Mammary microvascular endothelial cell (primary cell): ENCODE measurements at places on chromosomes 5 and 9. TPM values are rescaled to one million over a fixed set of nuclear protein-coding genes. Genes with fewer than 3 reads are reported as not detected.

The ACTBL2 gene
- total RNA-seq: 0.10 TPM in 1 of 2 replicates, not detected in the other

The AHRR gene
- total RNA-seq: 17.5 and 17.8 TPM in 2 replicates

The PAX5 gene
- not detected in 2 replicates for total RNA-seq

The PIP5K1B gene
- not detected in 2 replicates for total RNA-seq

The RORB gene
- total RNA-seq: under 0.01 TPM in 1 of 2 replicates, not detected in the other

The LPAR1 gene
- total RNA-seq: not detected in 2 replicates

The SPINK1 gene
- not detected in 2 replicates for total RNA-seq

The CCL27 gene
- total RNA-seq: not detected in 2 replicates
